ENCODE measurements at places on chromosomes 2 and 18. TPM values are rescaled to one million over a fixed set of nuclear protein-coding genes. Genes with fewer than 3 reads are reported as not detected.

Gene SEPTIN2
- total RNA-seq = 173 TPM

Gene CNDP2
- 146 TPM for total RNA-seq

Gene PROKR1
- not detected for total RNA-seq

Gene FAM110C
- 0.96 TPM for total RNA-seq

Gene LYPD6
- not detected for total RNA-seq

Gene MBOAT2
- 6.9 TPM for total RNA-seq

Gene DOK6
- total RNA-seq = not detected

Gene KCMF1
- 98.5 TPM for total RNA-seq

Gene CFAP65
- not detected for total RNA-seq

DNA sequence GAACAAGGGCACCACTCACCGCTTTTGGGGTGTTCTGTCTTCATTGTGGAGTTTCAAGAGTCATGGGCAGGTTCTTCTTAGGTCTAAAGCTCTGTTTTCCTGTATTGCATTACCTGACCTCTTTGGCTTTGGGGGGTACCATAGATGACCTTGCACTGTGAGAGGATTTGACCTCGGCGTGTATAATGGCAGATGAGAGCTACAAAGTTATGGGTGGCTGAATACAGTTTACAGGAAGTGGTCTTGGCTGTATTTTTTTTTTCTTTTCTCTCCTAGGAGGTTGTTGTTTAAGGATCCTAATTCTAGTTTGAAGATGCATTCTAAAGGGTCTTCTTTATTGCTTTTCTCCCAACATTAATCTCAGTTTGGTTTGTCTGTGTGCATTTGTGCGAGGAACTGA, 11.5 kb downstream of the GAL3ST2 start:
- H3K4me1 ChIP-seq = peaks cover 24% of the 10 kb centered on the region
- H3K36me3 ChIP-seq = peaks cover 3% of the 10 kb centered on the region
- peaks cover 3% of the 10 kb centered on the region for H3K27me3 ChIP-seq
- no peak overlapping the region for H3K4me3 ChIP-seq
- H3K27ac ChIP-seq = peak overlapping the region; percentile 79

DNA sequence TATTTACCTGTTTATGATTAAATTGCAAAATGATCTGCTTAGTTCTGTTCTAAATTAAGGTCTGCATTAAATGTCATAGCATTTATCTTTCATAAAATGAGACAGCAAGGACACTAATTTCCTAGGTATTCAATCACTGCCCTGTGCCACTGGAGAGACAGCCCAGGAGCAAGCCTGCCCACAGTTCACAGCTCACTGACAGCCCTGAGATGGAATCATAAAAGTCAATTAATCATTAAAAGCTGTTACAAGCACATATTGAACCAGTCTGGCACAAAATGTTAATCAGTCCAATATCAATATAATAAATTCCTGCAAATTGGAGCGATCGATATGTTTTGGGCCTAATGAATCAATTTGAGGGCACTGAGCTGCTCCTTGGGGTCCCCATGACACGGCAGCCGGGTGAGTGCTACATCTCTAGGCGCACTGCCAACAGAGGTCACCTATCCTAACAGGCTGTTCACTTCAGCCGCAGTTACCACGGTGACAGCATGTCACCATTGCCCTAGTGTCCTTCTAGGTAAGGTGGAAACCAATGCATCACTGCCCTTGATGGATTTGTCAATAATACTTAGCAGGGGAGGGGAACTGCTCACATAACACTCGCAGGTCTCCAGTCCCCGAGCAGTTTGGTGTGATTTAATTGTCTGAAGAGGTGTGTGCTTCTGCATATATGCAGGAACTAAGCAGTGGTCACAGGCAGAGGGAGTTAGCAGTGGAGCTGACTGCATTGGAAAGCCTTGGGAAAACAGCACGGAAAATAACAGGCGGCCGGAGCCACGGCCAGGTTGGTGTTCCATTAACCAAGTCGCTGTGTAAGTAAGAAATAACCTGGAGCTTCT, 47.3 kb downstream of the POU3F3 start:
- peaks cover 3% of the 10 kb centered on the region for H3K27me3 ChIP-seq
- H3K4me1 ChIP-seq = no peaks in the 10 kb centered on the region
- H3K4me3 ChIP-seq = no peak overlapping the region
- H3K36me3 ChIP-seq = no peaks in the 10 kb centered on the region

DNA sequence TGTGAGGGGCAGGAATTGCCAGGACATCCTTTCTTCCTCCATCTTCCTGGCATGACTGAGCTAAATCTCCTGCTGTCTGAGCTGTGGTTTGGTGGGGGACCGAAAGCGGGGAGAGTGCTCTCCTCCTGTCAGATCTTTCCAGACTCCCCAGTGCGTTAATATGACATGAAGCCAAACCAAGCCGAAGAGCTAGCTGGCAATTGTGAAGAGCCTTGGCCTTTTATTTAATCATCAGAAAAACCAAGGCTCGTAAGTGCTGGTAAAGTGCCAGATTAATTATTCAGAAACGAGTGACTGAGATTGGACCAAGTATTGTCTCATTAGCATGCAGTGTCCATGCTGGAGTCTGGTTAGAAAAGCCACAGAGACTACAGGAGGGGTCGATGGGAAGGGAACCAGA, 14.5 kb upstream of the LRPPRC start:
- DNase-seq = no peak
- no peaks in the 10 kb centered on the region for H3K36me3 ChIP-seq
- no peak overlapping the region for H3K4me3 ChIP-seq
- peaks cover 18% of the 10 kb centered on the region for H3K27me3 ChIP-seq
- H3K4me1 ChIP-seq = peaks cover 8% of the 10 kb centered on the region

DNA sequence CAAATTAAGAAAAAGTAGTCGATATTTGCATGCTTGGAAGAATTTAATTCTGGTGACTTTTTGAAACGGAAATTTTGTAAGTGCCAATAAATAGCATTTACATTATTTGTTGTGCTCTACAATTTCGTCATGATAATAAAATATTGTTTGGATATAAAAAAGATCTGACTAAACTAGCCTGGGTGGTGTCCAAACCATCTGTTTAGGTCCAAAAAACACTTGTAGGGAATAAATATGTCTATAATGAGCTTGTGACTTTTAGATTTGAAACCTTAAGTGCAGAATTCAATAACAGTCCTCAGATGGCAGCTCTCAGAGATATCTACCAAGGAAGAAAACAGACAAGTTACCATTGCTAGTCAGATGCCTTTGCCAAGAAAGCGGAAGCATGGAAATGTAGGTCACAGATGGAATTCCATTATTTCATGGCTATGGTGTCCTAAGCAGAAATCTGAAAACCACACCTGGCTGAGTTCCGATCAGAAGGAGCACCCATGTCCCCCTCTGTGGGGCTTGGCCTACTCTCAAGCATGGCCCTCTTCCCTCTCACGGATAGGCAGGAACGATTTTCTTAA, 731.1 kb downstream of the RNF144A start:
- no peak for DNase-seq
- H3K27me3 ChIP-seq = no peaks in the 10 kb centered on the region
- no peak overlapping the region for H3K27ac ChIP-seq
- peaks cover 12% of the 10 kb centered on the region for H3K36me3 ChIP-seq

DNA sequence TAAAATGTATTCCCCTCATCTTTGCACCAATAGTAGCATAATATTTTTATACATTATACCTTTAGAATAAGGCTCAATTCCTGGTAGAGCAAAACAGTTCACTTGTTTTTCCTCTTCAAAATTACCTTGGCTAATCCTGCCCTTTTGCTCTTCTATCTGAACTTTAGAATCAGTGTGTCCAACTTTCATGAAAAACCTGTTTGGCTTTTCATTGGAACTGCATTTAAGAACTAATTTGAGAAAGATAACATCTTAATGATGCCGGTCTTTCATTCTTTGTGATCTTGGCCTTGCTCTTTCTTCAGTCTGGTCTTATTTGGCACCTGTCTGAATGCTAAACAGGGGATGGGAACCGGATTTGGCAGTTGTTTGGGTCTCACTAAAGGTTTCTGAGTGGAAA, 112.9 kb upstream of the CD302 start:
- H3K4me1 ChIP-seq = peaks cover 48% of the 10 kb centered on the region
- H3K4me3 ChIP-seq = no peak overlapping the region
- no peaks in the 10 kb centered on the region for H3K27me3 ChIP-seq
- H3K36me3 ChIP-seq = no peaks in the 10 kb centered on the region
- DNase-seq = no peak

- no peaks in the 10 kb centered on the region for H3K4me1 ChIP-seq
- no peak for DNase-seq
- H3K27me3 ChIP-seq = no peaks in the 10 kb centered on the region
- no peak overlapping the region for H3K4me3 ChIP-seq
- H3K36me3 ChIP-seq = no peaks in the 10 kb centered on the region
Observed at GRCh38 chr2:120404274-120404673, 58.3 kb downstream of the INHBB start.

GRCh38 chr2:72927619-72928550, 10.6 kb downstream of the EMX1 start:
- H3K27ac ChIP-seq = no peak overlapping the region
- no peaks in the 10 kb centered on the region for H3K36me3 ChIP-seq
- peaks cover 4% of the 10 kb centered on the region for H3K4me1 ChIP-seq
- peaks cover 22% of the 10 kb centered on the region for H3K27me3 ChIP-seq
- no peak overlapping the region for H3K4me3 ChIP-seq

DNA sequence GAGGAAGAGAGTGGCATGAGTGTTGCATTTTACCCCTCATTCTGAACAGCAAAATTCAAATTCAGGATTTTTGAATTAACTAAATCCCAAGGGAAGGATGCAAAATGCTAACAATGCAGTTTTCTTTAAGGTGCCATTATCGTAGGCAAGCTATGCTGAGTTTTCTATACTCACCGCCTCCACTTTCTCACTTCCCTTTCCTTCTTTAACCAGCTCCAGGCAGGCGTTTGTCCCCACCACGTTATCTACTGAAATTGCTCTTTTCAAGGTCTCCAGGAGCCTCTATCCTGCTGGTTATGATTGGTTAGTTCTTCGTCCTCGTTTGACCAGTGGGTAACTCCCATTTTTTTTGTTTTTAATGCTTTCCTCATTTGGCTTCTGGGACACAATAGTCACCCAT, 1.8 kb upstream of the CPO start:
- H3K4me1 ChIP-seq = no peaks in the 10 kb centered on the region
- H3K27ac ChIP-seq = no peak overlapping the region
- H3K27me3 ChIP-seq = peaks cover 3% of the 10 kb centered on the region
- no peak for DNase-seq
- H3K4me3 ChIP-seq = no peak overlapping the region
- H3K36me3 ChIP-seq = no peaks in the 10 kb centered on the region

- no peaks in the 10 kb centered on the region for H3K4me1 ChIP-seq
- DNase-seq = no peak
- no peak overlapping the region for H3K4me3 ChIP-seq
- H3K27me3 ChIP-seq = no peaks in the 10 kb centered on the region
Observed at GRCh38 chr2:49286045-49286444, 131.7 kb upstream of the FSHR start.

DNA sequence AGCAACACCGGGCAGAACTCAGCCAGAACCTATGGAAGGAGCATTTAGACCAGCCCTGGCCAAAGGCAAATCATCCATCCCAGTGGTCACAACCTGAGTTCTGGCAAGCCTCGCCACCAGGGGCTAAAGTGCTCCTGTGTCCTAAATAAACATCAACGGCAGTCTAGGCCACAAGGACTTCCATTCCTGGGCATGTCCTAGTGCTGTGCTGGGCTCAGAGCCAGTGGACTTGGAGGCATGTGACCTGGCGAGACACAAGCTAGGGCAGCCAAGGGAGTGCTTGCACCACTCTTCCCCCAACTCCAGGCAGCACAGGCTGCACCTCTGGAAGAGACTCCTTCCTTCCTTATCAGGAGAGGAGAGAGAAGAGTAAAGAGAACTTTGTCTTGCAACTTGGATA, 69.0 kb downstream of the ST6GAL2 start:
- peaks cover 6% of the 10 kb centered on the region for H3K27me3 ChIP-seq
- no peak for DNase-seq
- H3K36me3 ChIP-seq = no peaks in the 10 kb centered on the region
- no peak overlapping the region for H3K4me3 ChIP-seq

Measured in activated CD4-positive, alpha-beta T cell treated with anti-CD3 and anti-CD28 coated beads for 36 hours (primary cell).